ENCODE measurements at places on chromosomes 7 and 10.

DNA sequence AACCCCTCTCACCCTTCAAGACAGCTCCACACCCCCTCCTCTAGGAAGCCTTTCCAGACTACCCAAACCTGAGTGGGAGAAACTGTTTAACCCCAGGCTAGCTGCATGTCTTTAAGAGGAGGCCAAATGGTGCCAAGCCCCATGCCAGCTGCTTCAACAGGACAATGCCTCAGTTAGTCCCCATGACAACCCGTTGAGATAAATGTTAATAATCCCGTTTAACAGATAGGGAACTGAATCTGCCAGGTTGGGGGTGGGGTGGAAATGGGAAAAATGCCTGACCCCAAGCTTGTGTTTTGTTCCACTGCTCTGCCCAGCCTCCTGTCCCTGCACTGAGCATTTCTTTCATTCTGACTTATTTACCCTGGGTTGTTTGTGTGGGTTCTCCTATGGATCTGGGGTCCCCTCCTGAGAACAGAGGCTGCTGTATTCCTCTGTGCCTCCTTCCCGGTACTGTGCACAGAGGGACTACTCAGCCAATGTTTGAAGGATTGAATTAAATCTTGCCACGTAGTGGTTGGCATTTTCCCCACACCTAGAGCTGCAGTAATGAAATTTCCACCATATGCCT lies 452.6 kb upstream of the ZMIZ1 start:
- no peak for DNase-seq
- H3K27ac ChIP-seq, result no peak overlapping the region
- H3K36me3 ChIP-seq, result no peaks in the 10 kb centered on the region

DNA sequence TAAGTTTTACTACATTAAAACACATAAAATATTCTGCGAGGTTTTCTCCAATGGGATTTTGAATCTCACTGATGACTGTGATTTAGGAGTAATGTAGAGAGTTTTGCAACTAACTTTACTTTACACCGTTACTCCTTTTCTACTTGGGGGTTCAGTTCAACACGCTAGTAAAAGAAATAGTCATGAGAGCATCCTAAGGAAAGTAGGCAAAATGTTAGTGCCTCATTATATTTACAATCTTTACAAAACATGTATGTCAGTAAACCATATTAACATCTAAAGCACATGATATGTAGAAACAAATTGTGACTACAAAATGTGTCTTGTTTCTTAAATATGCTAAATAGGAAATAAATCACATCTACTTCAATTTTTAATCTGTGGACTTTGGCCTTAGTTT lies 6.0 kb downstream of the MEOX2 start:
- no peaks in the 10 kb centered on the region for H3K4me1 ChIP-seq
- no peak for DNase-seq
- peaks cover 2% of the 10 kb centered on the region for H3K27me3 ChIP-seq
- H3K27ac ChIP-seq, result no peak overlapping the region
- no peaks in the 10 kb centered on the region for H3K36me3 ChIP-seq

DNA sequence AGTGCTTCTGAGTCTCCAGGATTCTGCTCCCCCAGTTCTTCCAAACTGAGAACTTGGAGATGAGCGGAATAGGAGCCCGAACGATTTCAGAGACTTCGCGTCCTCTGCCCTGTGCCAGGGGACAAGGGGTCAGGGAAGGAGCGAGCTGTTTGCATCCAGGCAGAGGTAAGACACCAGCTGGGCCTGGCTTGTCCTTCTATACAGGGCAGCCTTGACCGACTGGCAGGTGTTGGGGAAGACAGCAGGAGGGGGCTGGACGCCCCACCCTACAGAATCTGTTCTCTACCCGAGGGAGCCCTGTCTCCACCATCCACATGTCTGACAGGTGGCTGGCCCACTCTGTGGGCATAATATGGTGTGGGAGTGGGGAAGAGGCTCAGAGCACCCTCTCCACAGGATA lies 7.1 kb downstream of the SPOCK2 start:
- DNase-seq, result no peak
- peaks cover 11% of the 10 kb centered on the region for H3K36me3 ChIP-seq
- peak overlapping the region; percentile 27 for H3K27ac ChIP-seq

- no peak for DNase-seq
- H3K36me3 ChIP-seq, result no peaks in the 10 kb centered on the region
- no peak overlapping the region for H3K27ac ChIP-seq
- peaks cover 8% of the 10 kb centered on the region for H3K27me3 ChIP-seq
- H3K4me3 ChIP-seq, result no peak overlapping the region
Measured at GRCh38 chr7:99210265-99210970, 2.5 kb upstream of the KPNA7 start.

GRCh38 chr10:81251457-81252115 lies 623.4 kb upstream of the NRG3 start:
- no peaks in the 10 kb centered on the region for H3K27me3 ChIP-seq
- no peaks in the 10 kb centered on the region for H3K4me1 ChIP-seq
- no peak overlapping the region for H3K4me3 ChIP-seq

DNA sequence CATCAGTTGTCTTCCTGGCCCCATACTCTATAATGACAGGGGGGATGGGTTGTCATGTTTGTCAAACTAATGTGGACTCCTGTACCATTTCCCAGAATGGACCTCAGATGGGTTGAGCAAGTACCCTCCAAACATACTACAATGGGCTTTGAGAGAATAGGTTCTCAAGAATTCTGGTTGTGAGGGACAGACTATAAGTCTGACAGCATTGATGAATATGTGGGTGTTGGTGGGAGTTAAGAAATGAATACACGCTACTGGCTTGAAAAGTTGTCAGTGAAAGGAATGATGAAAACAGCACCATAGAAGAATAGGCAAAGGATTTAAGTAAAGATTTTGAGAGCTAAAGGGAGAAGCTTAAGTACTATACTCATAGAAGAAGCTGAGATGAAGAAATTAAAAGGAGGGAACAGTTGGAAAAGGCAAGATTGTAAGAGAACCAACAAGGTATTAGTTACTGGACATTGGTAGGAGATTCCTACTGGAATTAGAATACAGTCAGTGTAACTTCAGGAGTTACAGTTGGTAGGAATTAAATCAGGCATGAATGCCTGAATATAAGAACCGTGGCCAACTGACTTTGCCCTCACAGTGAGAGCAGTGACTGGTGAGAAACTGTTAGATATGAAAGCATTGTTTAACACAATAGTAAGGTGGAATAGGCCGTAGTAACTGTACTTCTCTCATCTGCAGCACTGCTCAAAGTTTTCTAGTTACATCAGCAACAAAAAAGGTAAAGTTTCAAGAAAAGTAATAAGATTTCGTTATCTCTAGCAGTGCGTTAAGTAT lies 86.3 kb downstream of the LCOR start:
- H3K27ac ChIP-seq, result no peak overlapping the region
- peaks cover 43% of the 10 kb centered on the region for H3K36me3 ChIP-seq
- no peaks in the 10 kb centered on the region for H3K27me3 ChIP-seq

DNA sequence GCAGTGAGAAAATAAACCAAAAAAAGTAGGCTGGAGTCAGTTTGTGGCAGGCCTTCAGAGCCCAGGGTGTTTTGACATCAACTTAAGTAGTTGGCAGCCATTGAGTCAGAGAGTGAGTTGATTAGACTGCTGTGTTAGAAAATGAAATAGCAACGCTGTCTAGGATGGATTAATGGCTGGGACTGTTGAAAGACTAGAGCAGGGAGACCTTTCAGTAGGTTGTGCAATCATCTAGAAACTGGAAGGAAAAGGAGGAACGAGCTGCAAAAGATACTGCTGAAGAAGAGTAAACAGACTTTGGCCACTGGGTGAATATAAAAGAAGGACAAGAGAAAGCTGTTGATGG lies 28.6 kb upstream of the TRIL start:
- DNase-seq, result no peak
- H3K36me3 ChIP-seq, result no peaks in the 10 kb centered on the region
- H3K4me3 ChIP-seq, result no peak overlapping the region
- H3K4me1 ChIP-seq, result no peaks in the 10 kb centered on the region
- H3K27ac ChIP-seq, result no peak overlapping the region

- no peak overlapping the region for H3K4me3 ChIP-seq
- H3K27ac ChIP-seq, result no peak overlapping the region
- DNase-seq, result no peak
- H3K36me3 ChIP-seq, result no peaks in the 10 kb centered on the region
- H3K4me1 ChIP-seq, result no peaks in the 10 kb centered on the region
Measured at GRCh38 chr7:76108540-76109233, 60.8 kb downstream of the MDH2 start.

GRCh38 chr7:78280276-78280675 lies 481.7 kb downstream of the PHTF2 start:
- no peak for DNase-seq
- no peak overlapping the region for H3K4me3 ChIP-seq
- H3K36me3 ChIP-seq, result no peaks in the 10 kb centered on the region

GRCh38 chr7:123944395-123944794 lies 19.4 kb downstream of the SPAM1 start:
- DNase-seq, result no peak
- H3K4me3 ChIP-seq, result no peak overlapping the region
- peaks cover 2% of the 10 kb centered on the region for H3K27me3 ChIP-seq
- no peaks in the 10 kb centered on the region for H3K4me1 ChIP-seq
- H3K36me3 ChIP-seq, result no peaks in the 10 kb centered on the region

DNA sequence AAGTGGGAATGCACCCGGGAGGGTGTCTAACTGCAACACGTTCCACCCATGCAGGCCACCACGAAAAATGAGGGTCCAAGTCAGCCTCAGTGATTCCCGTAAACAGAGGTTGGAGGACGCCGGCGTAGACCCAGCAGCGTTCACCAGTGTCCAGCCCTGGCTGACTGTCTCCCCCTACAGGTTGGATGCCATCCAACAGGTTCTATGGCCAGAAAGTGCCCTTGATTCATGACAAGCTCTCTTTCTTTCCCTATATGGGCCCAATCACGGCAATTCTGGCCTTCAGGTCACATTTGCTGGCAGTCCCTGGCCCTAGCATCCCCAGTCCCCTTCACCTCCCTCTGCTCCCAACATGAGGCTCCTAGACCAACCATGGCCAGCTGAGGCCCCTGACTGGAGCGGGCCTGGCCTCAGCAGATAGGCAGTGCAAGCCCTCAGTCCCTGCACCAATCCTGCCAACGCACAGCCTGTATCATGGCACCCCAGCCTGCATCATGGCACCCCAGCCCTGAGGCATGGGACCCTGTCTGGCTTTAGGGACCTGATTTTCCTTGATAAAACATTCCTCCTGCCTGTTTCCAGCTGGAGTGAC lies 227.4 kb downstream of the GRID1 start:
- no peak overlapping the region for H3K4me3 ChIP-seq
- no peak overlapping the region for H3K27ac ChIP-seq
- H3K27me3 ChIP-seq, result no peaks in the 10 kb centered on the region
- DNase-seq, result no peak

DNA sequence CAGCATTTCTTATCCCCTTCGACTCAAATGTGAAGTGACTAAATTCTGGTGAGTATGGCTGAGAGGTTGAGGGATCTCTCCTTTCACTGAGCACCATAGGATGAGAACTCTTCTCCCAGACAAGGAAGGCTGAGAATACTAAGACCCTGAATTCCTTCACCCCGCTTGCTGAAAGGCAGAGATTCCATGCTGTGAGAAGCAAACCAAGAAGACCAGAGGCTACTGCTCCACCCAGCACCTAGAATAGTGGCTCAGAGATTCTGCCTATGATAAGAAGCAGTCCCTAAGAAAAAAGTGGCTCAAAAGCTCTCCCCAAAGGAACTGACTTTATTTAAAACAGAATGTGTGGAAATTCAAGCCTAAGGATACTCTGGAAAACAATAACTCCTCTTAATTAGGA lies 26.7 kb upstream of the WNT2 start:
- no peak overlapping the region for H3K27ac ChIP-seq
- DNase-seq, result no peak
- H3K27me3 ChIP-seq, result no peaks in the 10 kb centered on the region
- H3K36me3 ChIP-seq, result no peaks in the 10 kb centered on the region

GRCh38 chr7:33726582-33726981 lies 178.8 kb upstream of the BMPER start:
- no peaks in the 10 kb centered on the region for H3K4me1 ChIP-seq
- H3K27ac ChIP-seq, result no peak overlapping the region
- no peaks in the 10 kb centered on the region for H3K27me3 ChIP-seq
- no peak overlapping the region for H3K4me3 ChIP-seq

GRCh38 chr7:45446195-45446944 lies 127.8 kb upstream of the ADCY1 start:
- DNase-seq, result no peak
- no peaks in the 10 kb centered on the region for H3K27me3 ChIP-seq
- no peaks in the 10 kb centered on the region for H3K36me3 ChIP-seq
- no peak overlapping the region for H3K27ac ChIP-seq
- H3K4me1 ChIP-seq, result no peaks in the 10 kb centered on the region
- H3K4me3 ChIP-seq, result no peak overlapping the region

DNA sequence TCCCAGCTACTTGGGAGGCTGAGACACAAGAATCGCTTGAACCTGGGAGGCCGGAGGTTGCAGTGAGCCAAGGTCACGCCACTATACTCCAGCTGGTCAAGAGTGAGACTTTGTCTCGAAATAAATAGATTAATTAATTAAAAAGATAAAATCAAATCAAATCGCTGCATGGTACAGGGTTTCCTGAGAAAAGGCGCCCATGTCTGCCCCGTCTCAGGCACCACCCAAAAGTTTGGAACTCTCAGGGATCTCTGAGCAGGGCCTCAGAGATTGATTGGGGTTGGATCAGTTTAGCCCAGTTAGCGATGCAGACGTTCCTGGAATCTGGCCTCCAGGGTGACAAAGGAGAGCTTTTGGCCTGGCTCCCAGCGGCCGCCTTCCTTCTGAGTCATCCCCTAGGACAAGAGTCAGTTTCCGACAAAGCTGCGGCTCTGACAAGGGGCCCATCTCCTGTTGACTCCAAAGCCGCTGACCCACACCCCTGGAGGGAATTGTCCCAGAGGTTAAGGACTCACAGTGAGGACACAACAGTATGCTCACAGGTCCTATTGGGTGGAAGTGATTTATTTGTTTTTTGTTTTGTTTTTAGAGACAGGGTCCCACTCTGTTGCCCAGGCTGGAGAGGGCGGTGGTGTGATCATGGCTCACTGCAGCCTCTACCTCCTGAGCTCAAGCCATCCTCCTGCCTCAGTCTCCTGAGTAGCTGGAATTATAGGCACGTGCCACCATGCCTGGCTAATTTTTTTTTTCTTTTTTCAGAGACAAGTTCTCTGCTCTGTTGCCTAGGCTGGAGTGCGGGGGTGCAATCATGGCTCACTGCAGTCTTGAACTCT lies 6.8 kb downstream of the ORAI2 start:
- DNase-seq, result no peak
- H3K27ac ChIP-seq, result peak overlapping the region; percentile 93
- peaks cover 67% of the 10 kb centered on the region for H3K4me1 ChIP-seq
- no peaks in the 10 kb centered on the region for H3K27me3 ChIP-seq
- H3K4me3 ChIP-seq, result no peak overlapping the region

DNA sequence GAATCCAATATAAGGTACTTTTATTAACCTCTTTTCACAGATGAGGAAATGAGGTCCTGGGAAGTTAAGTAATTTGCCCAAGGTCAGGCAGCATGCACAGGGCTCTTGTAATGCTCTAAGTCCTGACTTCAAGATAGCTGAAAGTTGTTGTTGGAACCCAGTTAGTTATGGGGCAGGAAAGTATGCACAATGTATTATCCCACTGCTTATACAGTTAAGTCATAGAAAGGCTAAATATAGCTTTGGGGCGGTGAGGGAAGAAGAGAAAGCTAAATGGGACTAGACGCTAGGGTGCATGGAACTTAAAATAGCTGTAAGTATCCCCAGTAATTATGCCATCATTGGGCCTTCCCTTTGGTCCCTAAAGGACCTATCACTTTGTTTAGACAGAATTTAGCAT lies 9.2 kb downstream of the GLCCI1 start:
- no peaks in the 10 kb centered on the region for H3K27me3 ChIP-seq
- H3K27ac ChIP-seq, result no peak overlapping the region
- H3K4me1 ChIP-seq, result peaks cover 61% of the 10 kb centered on the region
- H3K4me3 ChIP-seq, result no peak overlapping the region
